ENCODE measurements at places on chromosomes 16 and 17.

DNA sequence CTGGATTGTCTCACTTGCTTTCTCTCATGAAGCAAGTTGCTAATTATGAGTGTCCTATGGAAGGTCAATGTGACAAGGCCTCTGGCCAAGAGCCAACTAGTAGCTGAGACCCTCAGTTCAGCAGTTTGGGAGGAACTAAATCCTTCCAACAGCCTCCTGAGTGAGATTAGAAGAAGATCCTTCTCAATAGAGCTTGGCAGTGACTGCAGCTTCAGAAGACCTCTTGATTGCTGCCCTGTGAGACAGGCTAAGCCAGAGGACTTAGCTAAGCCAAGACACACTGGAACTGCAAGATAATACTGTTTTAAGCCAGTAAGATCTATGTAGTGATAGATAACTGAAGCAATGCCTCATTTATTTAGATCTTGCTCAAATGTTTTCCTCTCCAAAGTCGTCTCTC lies 34.3 kb downstream of the PCTP start:
- no peak for DNase-seq

GRCh38 chr17:64173646-64174045 lies 43.7 kb upstream of the ERN1 start:
- no peak for DNase-seq

- DNase-seq = no peak
These were observed 318.3 kb downstream of the PHKB start for GRCh38 chr16:47779201-47780016.

GRCh38 chr17:33363475-33363874 lies 70.4 kb upstream of the ASIC2 start:
- DNase-seq = no peak

DNA sequence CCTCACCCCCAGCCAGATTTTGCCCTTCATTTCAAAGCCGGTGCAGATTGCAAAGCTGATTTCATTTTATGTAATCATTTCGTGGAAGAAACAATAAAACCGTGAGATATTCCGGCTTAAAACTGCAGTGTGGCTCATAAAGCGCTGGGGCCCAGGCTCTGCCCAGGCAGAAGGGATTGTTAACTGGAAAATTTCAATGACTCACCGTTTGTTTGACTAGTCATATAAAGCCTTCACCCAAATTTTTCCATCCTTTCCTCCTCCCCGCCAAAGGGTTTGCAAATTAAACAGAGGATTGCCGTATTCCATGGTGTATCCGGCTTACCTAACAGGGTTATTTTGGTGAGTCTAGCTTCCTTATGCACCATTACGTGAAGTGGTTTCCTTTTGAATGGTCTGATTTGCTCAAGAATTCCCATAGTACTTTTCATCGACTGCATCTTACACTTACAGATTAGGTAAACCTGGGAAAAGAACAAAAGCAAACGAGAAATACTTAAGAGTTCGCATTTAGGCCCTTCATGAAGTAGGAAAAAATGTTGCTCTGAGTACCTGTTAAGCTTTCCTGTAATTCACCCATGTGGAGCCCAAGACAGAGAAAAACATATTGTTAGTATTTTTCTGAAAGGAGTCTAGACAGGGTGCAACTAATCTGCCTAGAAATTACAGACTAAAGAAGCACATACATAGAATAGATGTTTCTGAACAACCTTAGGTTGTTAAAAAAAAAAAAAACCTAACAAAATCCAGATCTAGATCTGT lies 949 bp upstream of the GSPT1 start:
- DNase-seq = peak; percentile 13

- DNase-seq = no peak
These were observed 32.9 kb downstream of the BAHCC1 start for GRCh38 chr17:81428121-81428515.
